ENCODE measurements at places on chromosomes 3 and 15. TPM values are rescaled to one million over a fixed set of nuclear protein-coding genes. Genes with fewer than 3 reads are reported as not detected.

DNA sequence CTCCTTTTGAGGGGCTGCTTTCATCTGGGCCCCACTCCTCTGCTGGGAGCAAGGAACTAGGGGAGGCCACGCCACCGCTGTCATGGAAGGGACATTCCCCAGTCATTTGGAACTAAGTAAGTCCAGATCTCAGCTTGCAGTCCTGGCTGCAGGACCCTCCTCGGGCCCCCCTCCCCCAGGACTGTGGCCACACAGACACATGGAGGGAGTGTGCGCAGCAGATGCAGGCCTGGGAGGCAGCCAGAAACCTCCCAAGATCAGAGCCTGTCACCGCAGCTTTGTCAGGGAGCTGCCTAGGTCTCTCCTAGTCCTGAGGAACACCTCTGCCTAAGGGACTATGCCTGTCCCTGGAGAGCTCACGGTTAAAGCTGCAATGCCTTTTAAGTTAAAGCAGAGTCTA lies 7.3 kb upstream of the SEMA3F start:
- H3K27me3 ChIP-seq: no peaks in the 10 kb centered on the region
- no peaks in the 10 kb centered on the region for H3K4me1 ChIP-seq
- no peak overlapping the region for H3K4me3 ChIP-seq
- no peak overlapping the region for H3K27ac ChIP-seq
- no peak for DNase-seq

P2RY12 gene
- total RNA-seq: 0.48 TPM

DNA sequence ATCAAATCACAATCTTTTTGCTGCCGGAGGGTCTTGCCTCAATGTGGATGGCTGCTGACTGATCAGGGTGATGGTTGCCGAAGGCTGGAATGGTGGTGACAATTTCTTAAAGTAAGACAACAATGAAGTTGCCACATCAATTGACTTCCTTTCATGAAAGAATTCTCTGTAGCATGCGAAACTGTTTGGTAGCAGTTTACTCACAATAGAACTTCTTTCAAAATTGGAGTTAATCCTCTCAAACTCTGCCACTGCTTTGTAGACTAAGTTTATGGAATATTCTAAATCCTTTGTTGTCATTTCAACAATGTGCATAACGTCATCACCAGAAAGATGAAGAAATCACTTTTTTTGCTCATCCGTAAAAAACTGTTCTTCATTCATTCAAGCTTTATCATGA lies 65.8 kb downstream of the B3GNT5 start:
- no peak overlapping the region for H3K27ac ChIP-seq
- H3K4me3 ChIP-seq: no peak overlapping the region
- H3K36me3 ChIP-seq: no peaks in the 10 kb centered on the region
- no peak for DNase-seq
- H3K27me3 ChIP-seq: no peaks in the 10 kb centered on the region
- H3K4me1 ChIP-seq: no peaks in the 10 kb centered on the region

DNA sequence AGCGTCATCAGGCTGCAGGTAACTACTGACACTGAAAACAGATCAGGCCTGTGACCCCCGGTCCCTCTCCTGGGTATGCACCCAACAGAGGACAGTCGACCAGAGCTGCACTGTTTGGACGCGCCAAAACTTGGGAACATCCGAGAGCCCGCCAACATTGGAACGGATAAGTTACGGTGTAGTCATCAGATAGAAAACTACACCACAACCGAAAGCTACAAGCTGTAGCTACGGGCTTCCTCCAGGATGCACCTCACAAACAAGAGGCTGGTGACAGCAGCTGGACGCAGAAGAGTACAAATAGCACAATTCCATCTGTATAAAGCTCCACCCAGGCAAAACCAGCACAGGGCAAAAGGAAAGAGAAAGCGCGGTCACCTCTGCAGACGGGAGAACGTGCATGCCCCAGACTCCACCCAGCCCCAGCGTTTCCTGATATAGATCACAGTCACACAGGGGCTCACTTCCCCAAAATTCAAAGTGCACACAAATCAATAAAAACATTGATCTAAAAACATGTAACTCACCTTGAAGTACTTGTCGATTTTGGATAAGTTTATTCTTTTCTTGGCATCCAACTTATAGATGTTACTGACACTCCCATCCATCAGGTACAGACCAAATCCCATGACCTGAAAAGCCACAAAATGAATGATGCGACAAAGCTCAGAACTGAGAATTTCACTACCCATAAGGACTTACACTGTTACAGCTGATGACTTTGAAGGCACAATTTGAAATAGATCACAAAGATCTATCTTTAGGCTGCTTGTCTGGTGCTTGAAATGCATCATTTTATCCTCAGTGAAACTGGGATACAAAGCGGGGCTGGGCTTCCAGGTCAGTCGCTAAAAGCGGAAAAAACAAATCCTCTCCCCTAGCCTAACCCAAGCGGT lies 43.3 kb downstream of the CYFIP1 start:
- no peak overlapping the region for H3K4me3 ChIP-seq
- no peaks in the 10 kb centered on the region for H3K27me3 ChIP-seq
- no peak for DNase-seq
- no peaks in the 10 kb centered on the region for H3K4me1 ChIP-seq

RSRC1 gene
- 16.1 TPM for total RNA-seq

ROPN1 gene
- total RNA-seq: not detected

GRCh38 chr15:69407719-69408400 lies 6.3 kb upstream of the KIF23 start:
- H3K27ac ChIP-seq: no peak overlapping the region
- H3K4me3 ChIP-seq: no peak overlapping the region
- no peaks in the 10 kb centered on the region for H3K36me3 ChIP-seq
- no peak for DNase-seq

GRCh38 chr3:145807990-145808389 lies 353.0 kb downstream of the PLOD2 start:
- H3K4me3 ChIP-seq: no peak overlapping the region
- no peaks in the 10 kb centered on the region for H3K4me1 ChIP-seq
- no peak for DNase-seq
- no peak overlapping the region for H3K27ac ChIP-seq
- no peaks in the 10 kb centered on the region for H3K36me3 ChIP-seq

GRCh38 chr3:64295594-64295993 lies 70.3 kb upstream of the PRICKLE2 start:
- no peaks in the 10 kb centered on the region for H3K4me1 ChIP-seq
- no peak overlapping the region for H3K4me3 ChIP-seq
- no peaks in the 10 kb centered on the region for H3K36me3 ChIP-seq
- DNase-seq: no peak
- no peak overlapping the region for H3K27ac ChIP-seq

- no peaks in the 10 kb centered on the region for H3K27me3 ChIP-seq
- H3K4me1 ChIP-seq: peaks cover 41% of the 10 kb centered on the region
- no peak for DNase-seq
- H3K27ac ChIP-seq: peak overlapping the region; percentile 82
- H3K36me3 ChIP-seq: no peaks in the 10 kb centered on the region
These were observed 85.6 kb downstream of the NEDD4 start for GRCh38 chr15:55907797-55908196.

SCN11A gene
- not detected for total RNA-seq

Measured in psoas muscle (tissue), 8 donors.